B cell (primary cell): ENCODE measurements at places on chromosomes 7 and 10. TPM values are rescaled to one million over a fixed set of nuclear protein-coding genes. Genes with fewer than 3 reads are reported as not detected.
A peak's percentile ranks its signal among the peaks of the same experiment; 100 is the strongest.

GRCh38 chr10:71554671-71555070, 158.0 kb downstream of the CDH23 start:
- H3K4me1 ChIP-seq = no peaks in the 10 kb centered on the region
- H3K4me3 ChIP-seq = no peak overlapping the region
- DNase-seq = no peak
- H3K36me3 ChIP-seq = no peaks in the 10 kb centered on the region
- no peaks in the 10 kb centered on the region for H3K27me3 ChIP-seq

GRCh38 chr7:111878785-111879184, 316.5 kb upstream of the IMMP2L start:
- no peak overlapping the region for H3K27ac ChIP-seq
- no peaks in the 10 kb centered on the region for H3K4me1 ChIP-seq
- H3K36me3 ChIP-seq = no peaks in the 10 kb centered on the region
- peaks cover 3% of the 10 kb centered on the region for H3K27me3 ChIP-seq
- no peak overlapping the region for H3K4me3 ChIP-seq

DNA sequence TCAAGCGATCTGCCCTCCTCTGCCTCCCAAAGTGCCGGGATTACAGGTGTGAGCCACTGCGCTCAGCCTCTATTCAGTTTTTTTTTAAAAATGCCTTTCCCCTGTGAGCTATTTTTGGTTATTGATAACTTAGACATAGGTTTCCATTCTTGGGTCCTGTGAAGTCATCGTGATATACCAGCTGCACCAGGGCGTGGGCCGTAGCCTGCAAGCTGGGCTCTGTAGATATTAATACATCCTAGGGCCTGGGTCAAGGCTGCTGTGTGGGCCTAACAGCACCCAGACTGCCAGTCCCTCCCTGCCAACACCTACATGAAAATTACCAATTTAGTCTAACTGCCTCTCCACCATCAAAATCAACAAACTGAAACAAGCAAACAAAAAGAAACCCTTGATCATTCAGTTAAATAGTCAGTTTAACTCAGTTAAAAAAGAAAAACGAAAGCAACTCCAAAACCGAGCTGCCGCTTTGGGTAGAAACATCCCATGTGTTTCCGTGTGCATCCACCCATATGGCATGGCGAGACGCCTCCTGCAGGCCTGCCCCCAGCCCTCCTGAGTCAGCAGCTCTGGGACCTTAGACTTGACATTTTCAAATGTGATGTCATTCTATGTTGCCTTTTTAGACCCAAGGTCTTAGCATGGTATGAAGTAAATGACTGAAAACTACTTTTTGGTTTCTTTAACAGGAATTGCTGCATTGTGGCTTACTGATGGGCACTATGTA, 330.2 kb downstream of the GLRX3 start:
- no peaks in the 10 kb centered on the region for H3K36me3 ChIP-seq
- DNase-seq = no peak
- no peak overlapping the region for H3K4me3 ChIP-seq
- H3K27me3 ChIP-seq = no peaks in the 10 kb centered on the region

DNA sequence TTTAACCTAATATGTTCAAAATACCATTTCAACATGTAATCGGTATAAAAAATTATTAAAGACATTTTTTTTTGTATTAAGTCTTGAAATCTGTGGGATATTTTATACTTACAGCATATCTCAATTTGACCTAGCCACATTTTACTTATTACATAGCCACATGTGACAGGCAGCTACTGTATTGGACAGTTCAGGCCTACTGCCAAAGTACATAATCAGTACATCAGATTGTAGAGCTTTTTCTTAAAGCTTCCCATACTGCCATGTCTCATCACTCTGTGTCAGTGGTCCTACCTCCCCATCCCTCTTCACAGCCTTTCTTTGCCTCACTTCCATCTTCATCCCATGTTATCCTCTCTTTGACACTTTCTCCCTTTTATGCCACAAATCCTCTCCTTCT, 43.0 kb downstream of the LOXL4 start:
- H3K27ac ChIP-seq = no peak overlapping the region
- H3K36me3 ChIP-seq = peaks cover 2% of the 10 kb centered on the region
- no peaks in the 10 kb centered on the region for H3K4me1 ChIP-seq
- no peak for DNase-seq
- H3K4me3 ChIP-seq = no peak overlapping the region
- no peaks in the 10 kb centered on the region for H3K27me3 ChIP-seq

DNA sequence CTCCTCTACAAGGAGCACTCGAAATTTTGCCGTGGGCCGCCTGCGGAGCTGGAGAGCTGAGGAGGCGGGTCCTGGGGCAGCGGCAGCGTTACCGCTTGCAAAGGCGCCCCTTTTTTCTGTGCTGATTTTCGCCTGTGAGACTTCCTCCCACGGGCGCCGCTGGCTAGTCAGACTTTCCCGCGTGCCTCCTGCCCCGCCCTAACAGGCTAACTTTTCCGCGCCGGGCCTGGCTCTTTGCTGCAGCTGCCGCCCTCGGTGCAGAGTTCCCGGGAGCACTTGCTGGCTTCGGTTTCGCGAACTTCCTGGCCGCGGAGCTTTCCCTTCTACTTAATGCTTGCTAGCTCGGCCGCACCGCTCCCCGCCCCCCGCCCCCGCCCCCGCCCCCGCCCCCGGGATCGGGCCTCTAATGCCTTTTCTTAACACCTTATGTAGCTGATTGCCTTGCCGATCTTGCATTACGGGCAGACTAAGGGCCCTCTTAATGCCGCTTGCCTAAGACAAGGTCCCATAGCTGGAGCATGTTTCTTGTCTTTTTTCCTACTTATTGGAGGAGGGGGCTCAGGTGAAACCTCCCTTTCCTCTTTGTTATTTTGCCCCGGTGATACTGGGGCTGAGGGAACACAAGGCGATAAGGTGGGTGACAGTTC, 37.9 kb upstream of the RASGEF1A start:
- peaks cover 18% of the 10 kb centered on the region for H3K27me3 ChIP-seq
- peaks cover 7% of the 10 kb centered on the region for H3K4me1 ChIP-seq
- H3K36me3 ChIP-seq = no peaks in the 10 kb centered on the region
- H3K27ac ChIP-seq = no peak overlapping the region
- DNase-seq = peak; percentile 49
- peak overlapping the region; percentile 54 for H3K4me3 ChIP-seq

DNA sequence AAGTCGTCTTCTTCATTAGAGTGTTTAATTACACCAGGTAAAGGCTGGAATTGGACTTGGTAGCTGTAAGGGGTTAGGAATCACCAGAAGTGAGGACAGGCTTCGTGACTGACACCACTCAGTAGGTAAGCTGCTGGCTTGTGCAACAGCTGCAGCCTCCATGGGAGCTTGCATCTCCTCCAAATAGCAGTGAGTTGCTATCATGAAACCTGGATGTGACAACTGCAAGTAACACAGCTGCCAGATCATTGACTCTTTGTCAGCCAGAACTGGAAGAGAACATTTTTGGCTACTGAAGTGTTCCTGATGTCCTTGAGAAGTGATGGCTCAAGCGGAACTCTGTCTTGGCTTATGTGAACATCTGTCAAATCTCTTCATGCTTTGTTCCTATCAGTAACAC, 64.1 kb upstream of the MSRB2 start:
- no peak overlapping the region for H3K27ac ChIP-seq
- no peak for DNase-seq
- no peak overlapping the region for H3K4me3 ChIP-seq
- H3K4me1 ChIP-seq = no peaks in the 10 kb centered on the region
- H3K27me3 ChIP-seq = peaks cover 8% of the 10 kb centered on the region

IL2RA gene
- 52.7 and 56.7 TPM in 2 replicates for total RNA-seq

TSPAN12 gene
- not detected in 2 replicates for total RNA-seq

DNA sequence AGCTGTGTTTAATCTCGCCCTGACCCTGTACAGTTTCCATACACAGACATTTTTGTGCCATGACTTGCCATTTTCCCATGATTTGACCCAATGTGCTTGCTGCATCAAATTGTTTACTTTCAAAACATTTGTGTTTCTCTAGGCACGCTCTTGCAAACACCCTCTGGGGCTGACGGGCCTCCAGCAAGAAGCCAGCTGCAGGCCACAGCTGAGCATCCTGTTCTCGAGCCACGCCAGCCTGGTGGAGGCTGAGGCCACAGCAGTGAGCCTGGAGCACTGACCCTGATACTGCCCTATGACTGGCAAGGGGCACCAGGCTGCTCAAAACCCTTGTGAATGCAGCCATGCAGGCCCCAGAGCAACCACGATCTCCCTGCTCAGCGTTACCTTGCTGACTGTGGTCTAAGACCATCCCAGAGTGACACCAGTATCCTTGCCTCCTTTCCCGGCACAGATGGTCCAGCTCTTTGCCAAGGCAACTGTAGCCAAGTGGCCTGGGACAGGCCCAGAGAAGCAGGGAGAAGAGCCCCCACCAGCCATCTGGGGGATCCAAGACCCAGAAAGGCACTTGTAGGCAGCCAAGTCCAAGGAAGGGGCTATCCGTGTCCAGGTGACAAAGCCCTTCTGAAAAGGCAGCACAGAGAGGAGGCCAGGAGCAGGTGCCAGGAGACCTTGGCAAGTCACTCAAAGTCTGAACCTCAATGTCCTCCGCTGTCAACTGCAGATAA, 78.5 kb downstream of the OAT start:
- H3K27ac ChIP-seq = no peak overlapping the region
- no peaks in the 10 kb centered on the region for H3K36me3 ChIP-seq
- no peaks in the 10 kb centered on the region for H3K27me3 ChIP-seq
- H3K4me3 ChIP-seq = no peak overlapping the region
- peaks cover 16% of the 10 kb centered on the region for H3K4me1 ChIP-seq

GPNMB gene
- 1.9 and 2.6 TPM in 2 replicates for total RNA-seq

GRCh38 chr7:128271942-128272481, 30.9 kb downstream of the LEP start:
- H3K4me3 ChIP-seq = no peak overlapping the region
- DNase-seq = no peak
- H3K27me3 ChIP-seq = no peaks in the 10 kb centered on the region
- no peaks in the 10 kb centered on the region for H3K36me3 ChIP-seq

DNA sequence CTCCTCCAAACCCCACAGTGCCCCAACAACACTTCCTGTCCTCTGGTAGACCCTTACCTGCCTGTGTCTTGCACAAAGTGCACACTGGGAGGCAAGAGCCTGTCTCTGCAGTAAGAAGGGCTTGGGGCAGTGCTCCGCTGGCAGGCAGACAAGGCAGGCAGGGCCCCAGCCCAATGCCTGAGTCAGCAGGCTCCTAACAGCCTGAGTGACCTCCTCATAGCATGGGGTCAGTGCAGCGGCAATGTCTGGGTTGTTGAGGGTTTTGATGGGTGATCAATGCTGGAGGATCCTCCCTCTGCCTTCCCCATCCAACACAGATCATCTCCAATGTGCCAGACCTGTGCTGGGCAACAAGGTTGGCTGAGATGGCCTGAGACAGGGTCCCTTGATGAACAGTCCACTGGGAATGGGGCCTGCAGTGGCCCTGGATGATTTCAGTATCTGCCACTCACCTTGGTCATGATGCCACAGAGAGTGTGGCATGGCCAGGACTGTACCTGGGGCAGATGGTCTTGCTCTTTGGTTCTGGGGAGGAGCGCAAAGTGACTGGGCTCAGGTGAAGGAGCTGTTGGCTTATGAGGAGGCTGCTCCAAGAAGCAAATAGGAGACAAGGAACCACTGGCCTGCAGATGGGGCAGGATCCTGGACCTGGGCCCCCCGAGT, 55.6 kb upstream of the CAMK2B start:
- no peak for DNase-seq
- H3K27ac ChIP-seq = no peak overlapping the region
- no peak overlapping the region for H3K4me3 ChIP-seq
- H3K27me3 ChIP-seq = no peaks in the 10 kb centered on the region
- peaks cover 5% of the 10 kb centered on the region for H3K4me1 ChIP-seq

GRCh38 chr7:16795624-16796023, 9.2 kb downstream of the AGR2 start:
- H3K36me3 ChIP-seq = no peaks in the 10 kb centered on the region
- DNase-seq = no peak
- H3K4me1 ChIP-seq = no peaks in the 10 kb centered on the region

GRCh38 chr7:156969972-156970420, 20.5 kb downstream of the NOM1 start:
- H3K27ac ChIP-seq = no peak overlapping the region
- H3K36me3 ChIP-seq = peaks cover 39% of the 10 kb centered on the region
- H3K4me1 ChIP-seq = no peaks in the 10 kb centered on the region
- no peaks in the 10 kb centered on the region for H3K27me3 ChIP-seq
- no peak overlapping the region for H3K4me3 ChIP-seq

DNA sequence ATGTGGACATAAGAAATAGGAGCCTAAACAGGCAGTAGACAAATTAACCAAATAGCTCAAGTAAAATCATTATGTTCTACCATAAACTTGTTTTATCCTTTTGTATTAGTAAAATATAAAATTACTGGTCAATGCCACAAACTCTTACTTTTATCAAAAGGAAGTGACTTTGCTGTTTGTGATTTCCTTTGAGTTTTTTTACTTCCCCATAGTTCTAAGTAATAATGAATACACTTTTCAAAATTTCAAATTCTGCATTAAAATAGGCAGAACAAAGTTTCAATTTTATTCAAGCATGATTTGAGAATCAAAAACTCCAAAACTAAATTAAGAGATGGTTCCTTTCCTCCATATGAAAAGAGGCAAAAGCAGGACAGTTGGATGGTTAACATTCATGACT, 139.7 kb upstream of the ABCB5 start:
- DNase-seq = no peak
- no peaks in the 10 kb centered on the region for H3K27me3 ChIP-seq
- H3K36me3 ChIP-seq = no peaks in the 10 kb centered on the region
- no peak overlapping the region for H3K27ac ChIP-seq
- no peaks in the 10 kb centered on the region for H3K4me1 ChIP-seq
- H3K4me3 ChIP-seq = no peak overlapping the region

SUN3 gene
- not detected in 2 replicates for total RNA-seq

GRCh38 chr7:28759475-28759971, 198.6 kb downstream of the TRIL start:
- no peaks in the 10 kb centered on the region for H3K4me1 ChIP-seq
- no peaks in the 10 kb centered on the region for H3K36me3 ChIP-seq
- no peak for DNase-seq
- no peaks in the 10 kb centered on the region for H3K27me3 ChIP-seq
- no peak overlapping the region for H3K4me3 ChIP-seq
- no peak overlapping the region for H3K27ac ChIP-seq

SPDYE9 gene
- total RNA-seq = not detected in 2 replicates

GRCh38 chr7:66430164-66430545, 198.5 kb upstream of the KCTD7 start:
- H3K36me3 ChIP-seq = peaks cover 2% of the 10 kb centered on the region
- no peaks in the 10 kb centered on the region for H3K27me3 ChIP-seq
- no peak for DNase-seq
- no peaks in the 10 kb centered on the region for H3K4me1 ChIP-seq

VSTM4 gene
- total RNA-seq = not detected in 2 replicates

DNA sequence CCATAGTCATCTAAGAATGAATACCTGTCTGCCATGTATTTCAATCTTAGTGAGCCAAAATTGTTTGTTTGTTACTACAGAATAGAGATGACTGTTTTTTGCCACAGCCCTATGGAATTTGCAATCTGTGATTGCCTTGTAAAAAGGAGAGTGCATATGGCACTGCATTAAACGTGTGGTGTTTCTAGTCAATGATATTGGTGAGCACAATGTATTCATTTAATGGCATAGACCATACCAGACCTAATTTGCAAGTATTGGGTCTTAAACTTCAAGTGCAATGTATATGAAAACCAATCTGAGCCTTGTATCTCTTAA, 11.3 kb downstream of the INSIG1 start:
- peaks cover 4% of the 10 kb centered on the region for H3K36me3 ChIP-seq
- H3K27me3 ChIP-seq = no peaks in the 10 kb centered on the region
- H3K4me3 ChIP-seq = no peak overlapping the region
